ENCODE measurements at places on chromosomes 2 and 18.

GRCh38 chr2:27729198-27729597, 42.3 kb upstream of the MRPL33 start:
- no peak for DNase-seq

GRCh38 chr2:172350839-172351479, 76.4 kb upstream of the ITGA6 start:
- DNase-seq = no peak

DNA sequence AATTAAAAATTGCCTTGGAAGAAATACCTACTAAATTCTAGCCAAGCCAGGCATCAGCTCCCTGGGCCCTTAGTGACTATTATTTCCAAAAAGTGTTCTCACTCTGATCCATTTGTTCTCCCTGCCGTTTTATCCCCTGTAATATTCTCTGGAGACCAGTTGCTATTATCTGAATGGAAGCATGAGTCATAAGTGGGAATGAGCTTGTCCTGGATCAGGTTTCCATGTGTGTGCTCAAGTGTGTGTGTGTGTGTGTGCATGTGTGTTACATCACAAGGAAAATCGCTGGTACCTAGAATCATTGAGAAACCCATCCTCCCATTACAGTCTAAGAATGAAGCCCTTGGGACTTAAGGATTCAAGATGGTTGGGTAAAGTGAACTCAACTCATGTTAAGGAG, 130.3 kb upstream of the CXCR4 start:
- no peak for DNase-seq

GRCh38 chr2:106117882-106118684, 76.0 kb downstream of the UXS1 start:
- DNase-seq = no peak

DNA sequence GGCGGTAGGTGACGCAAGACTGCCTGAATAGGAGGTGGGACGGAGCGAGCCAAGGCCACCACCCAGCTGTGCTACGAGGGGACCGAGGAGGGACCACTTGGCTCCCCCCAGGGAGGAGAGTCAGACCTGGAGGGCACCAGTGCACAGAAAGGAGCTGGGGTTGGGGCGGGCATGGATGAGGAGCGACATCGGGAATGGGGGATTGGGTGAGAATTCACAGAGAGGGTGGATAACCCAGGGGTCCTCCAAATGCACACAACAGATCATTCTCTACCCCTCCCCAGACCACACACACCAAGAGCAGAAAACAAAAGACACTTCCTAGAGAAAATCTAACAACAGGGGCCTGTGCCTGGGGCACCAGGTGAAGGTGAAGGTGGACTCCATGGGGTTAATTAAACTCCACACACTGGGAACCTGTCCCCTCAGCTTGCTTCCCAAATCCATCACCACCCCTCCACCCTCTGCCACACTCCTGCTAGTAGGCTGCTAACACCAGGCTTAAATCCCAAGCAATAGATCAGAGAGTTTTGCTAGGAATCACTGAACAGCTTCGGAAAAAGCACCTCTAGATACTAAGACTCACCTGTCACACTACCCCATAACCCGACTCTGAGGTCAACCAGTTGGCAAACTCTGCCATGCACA, 274.6 kb downstream of the EIPR1 start:
- DNase-seq = no peak

GRCh38 chr18:48623468-48624235, 84.8 kb downstream of the CTIF start:
- no peak for DNase-seq

Measured in activated CD8-positive, alpha-beta memory T cell treated with anti-CD3 and anti-CD28 coated beads for 1 hour (primary cell).